ENCODE measurements at places on chromosomes 12 and 14.

- no peak for DNase-seq
Observed at GRCh38 chr12:66028390-66028789, 102.2 kb downstream of the LLPH start.

DNA sequence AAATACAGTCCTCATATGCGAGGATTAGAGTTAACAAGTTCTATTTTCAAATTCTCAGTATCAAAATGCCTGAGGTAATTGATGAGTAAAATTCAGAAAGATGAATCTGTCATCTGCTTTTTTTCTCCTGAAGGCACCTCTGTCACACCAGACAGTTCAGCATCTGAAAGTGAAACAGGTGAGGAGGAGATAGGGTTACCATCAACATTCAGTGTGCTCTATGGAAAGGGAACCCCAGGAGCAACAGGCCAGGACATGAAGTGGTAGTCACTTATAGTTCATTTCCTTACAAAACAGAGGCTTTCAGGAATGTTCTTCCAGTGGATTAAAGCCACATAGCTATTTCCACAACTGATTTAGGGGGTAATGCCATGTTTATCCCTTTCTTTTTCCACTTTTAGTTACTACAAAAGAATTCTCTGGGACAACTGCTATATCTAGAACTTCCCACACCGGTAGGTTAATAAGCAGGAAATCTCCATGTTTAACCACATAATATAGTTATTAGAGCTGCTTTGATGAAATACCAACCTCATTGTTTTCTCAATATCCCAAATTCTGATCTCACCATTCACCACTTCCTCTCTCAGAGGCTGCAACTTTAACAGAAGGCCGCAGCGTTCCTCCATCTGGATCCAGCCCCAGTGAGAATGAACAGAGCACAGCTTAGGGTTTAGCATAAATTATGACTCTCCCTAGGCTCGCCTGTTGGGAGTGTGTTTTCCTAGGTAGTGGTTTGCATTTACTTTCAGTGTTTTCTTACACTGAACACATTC, 177.0 kb upstream of the CNTN1 start:
- DNase-seq: no peak

DNA sequence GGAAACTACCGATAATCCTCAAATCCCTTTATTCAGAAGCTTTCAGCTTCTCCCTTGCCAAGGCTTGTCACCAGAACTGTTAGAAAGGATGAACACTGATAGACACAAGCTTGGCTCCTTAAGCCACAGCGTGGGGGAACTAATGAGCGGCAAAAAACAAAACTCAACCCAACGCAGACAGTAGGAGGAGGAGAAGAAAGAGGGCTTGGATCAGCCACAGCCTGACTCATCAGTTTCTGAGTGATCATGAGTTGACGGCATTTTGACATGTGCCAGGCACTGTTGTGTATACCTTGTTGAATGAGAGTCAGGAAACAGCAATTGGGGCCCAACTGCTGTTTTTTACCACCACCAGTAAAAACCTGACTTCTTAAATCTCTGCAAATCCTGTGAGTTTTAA, 23.7 kb downstream of the PLXNC1 start:
- peak; percentile 49 for DNase-seq

DNA sequence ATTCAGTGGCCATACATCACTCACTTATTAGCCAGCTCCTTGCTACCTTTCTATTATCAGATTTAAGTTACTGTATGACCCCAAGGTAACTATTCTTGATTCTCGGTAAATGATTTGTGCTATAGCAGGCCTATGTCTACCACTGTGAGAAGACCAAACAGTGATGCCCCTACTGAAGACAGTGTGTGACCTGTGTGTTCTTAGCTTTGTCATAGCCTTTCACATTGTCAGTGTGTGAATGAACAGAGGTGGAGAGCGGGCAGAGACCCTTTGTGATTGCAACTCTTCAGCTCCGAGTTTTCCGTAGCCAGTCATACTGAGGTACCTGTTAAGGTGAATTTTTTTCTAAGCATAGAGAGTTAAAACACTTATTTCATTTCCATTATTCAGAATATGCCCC, 294.0 kb downstream of the LRFN5 start:
- DNase-seq: no peak

GRCh38 chr14:75147423-75148071, 20.7 kb upstream of the NEK9 start:
- DNase-seq: no peak

DNA sequence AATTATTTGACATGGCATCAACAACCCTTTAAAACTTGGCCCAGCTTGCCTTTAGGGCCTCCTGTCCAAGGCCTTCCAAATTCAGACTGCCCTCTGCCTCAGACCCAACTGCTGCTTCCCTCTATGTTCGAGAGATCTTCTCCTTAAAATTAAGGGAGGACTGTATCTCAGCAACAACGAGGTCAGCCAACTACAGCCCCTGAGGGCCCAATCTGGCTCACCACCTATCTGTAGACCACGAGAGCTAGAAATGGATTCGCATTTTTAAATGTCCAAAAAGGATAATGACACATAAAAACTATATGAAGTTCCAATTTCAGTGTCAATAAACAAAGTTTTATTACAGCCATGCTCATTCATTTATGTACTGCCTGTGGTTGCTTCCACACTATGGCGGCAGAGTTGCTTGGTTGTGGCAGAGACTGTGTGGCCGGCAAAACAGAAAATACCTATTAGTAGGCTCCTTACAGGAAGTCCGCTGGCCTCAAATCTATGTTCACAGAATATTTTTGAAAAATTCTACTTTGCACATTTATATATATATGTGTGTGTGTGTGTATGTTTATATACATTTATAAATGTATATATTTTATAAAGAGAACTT, 1026.9 kb downstream of the BCL11B start:
- no peak for DNase-seq
